ENCODE measurements at places on chromosomes 6 and 20. TPM values are rescaled to one million over a fixed set of nuclear protein-coding genes. Genes with fewer than 3 reads are reported as not detected.

Gene MTFR2
- 0.65 TPM for total RNA-seq

Gene CTCFL
- not detected for total RNA-seq

Gene CFAP61
- not detected for total RNA-seq

Gene HEY2
- total RNA-seq, result 9.2 TPM

Gene WTAP
- total RNA-seq, result 84.7 TPM

Gene TRIM27
- 30.8 TPM for total RNA-seq

Gene PRL
- not detected for total RNA-seq

Gene RNF144B
- 26.0 TPM for total RNA-seq

All from posterior vena cava (tissue), 2 donors.